Stimulated activated naive CD4-positive, alpha-beta T cell treated with Interleukin-2 at 50 U/mL for 16 hours (primary cell): ENCODE measurements at places on chromosomes 5 and 9.

- DNase-seq = no peak
Observed at GRCh38 chr9:69922646-69923045, 102.0 kb downstream of the CFAP95 start.

GRCh38 chr9:89404074-89404473 lies 85.8 kb downstream of the SECISBP2 start:
- no peak for DNase-seq

DNA sequence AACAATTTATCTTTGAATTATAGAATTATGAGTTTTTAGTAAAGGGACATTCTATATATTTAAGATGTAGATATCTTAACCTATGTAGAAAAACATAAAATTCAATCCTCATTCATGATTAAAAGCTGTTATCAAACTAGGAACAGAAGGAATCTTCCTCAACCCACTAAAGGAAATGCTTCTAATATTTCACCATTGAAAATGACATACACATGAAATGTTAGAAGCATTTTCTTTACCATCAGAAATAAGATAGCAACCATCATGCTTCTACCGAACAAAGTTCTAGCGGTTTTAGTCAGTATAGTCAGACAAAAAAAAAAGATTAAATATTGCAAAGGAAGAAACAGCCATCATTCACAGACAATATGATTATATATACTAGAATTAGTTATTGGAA lies 32.2 kb downstream of the SHOC1 start:
- no peak for DNase-seq

GRCh38 chr5:178895615-178896571 lies at the start of gene ZFP2:
TSS of gene ZFP2 (plus strand) at chr5:178895913. CDS start at chr5:178931314, 35,401 bp downstream.
- DNase-seq = no peak

GRCh38 chr5:150058480-150059126 lies 27.8 kb downstream of the CSF1R start:
- no peak for DNase-seq

GRCh38 chr9:68871236-68871635 lies 142.7 kb downstream of the PRKACG start:
- no peak for DNase-seq

GRCh38 chr9:89766991-89767390 lies 162.2 kb downstream of the GADD45G start:
- DNase-seq = no peak

DNA sequence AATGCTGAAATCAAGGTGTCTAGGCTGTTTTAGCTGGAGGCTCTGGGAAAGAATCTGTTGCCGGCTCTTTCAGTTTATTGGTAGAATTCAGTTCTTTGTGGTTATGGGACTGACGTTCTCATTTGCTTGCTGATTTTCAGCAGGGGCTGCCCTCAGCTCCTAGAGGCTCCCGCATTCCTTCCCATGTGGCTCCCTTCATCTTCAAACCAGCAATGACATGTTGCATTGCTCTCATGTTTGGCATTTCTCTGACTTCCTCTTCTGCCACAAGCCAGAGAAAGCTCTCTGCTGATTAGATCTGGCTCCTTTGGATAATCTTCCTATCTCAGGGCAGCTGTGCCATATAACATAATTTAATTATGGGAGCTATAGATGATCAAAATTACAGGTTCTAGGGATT lies 360.3 kb downstream of the LRRC70 start:
- no peak for DNase-seq
